ENCODE measurements at places on chromosomes 3 and 15.

DNA sequence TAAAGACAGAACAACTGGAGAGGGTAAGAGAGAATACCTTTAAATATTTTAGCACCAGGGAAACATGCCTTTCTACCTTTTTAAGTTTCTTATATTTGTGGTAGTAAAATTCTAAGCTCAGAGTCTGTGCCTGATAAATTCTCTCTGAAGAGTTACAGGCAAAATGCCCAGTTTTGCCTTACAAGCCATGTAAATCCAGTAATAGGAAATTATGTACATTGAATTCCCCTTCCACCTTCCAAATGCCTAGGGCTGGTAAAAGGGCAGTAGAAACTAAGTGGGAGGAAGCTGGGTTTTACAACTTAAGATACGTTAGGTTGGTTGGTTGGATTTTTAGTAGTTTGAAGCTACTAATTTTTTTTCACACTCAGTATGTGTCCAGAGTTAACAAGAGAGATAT is 43.1 kb upstream of the TP63 start:
- no peak for DNase-seq

DNA sequence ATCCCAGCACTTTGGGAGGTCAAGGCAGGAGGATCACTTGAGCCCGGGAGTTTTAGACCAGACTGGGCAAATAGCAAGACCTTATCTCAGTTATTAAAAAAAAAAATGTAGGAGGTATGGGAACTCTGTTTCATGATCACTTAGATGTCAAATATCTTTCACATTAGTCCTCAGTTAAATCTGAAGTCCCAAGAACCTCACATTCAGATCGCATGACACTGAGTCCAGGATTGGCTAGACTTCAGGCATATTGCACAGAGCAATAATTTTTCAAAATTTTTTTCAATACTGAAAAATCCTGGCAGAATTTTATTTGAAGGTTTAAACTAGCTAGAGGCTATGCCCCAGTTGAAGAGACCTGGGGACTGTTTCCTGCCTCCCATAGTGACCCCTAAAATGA is 56.3 kb upstream of the ZNF148 start:
- DNase-seq: no peak

GRCh38 chr3:59429198-59429597 is 379.4 kb upstream of the CFAP20DC start:
- no peak for DNase-seq

- DNase-seq: no peak
These were observed 82.6 kb downstream of the TGFBR2 start for GRCh38 chr3:30688776-30689641.

DNA sequence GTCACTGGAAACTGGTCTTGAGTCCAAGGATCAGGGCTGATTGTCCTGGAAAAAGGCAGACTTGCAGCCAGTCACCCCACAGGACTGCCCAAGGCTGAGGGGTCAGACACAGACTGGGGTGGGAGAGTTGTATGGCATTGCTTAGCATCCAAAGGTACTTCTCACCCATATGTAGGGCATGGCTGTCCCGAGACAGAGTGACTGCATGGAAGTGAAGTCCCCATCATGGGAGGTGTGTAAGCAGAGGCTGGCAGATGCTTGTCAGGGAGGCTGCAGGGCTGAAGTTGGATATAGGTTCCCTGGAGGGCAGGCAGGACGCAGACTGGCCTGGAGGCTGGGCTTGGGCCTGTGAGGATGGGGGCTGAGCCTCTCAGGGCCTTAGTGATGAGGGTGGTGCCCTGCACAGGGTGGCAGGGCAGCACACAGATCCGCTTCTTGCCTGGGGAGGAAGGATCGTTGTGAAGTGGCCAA is 31.1 kb downstream of the PSTPIP1 start:
- DNase-seq: no peak

- no peak for DNase-seq
These were observed 9.7 kb downstream of the NCBP2 start for GRCh38 chr3:196932600-196932999.

DNA sequence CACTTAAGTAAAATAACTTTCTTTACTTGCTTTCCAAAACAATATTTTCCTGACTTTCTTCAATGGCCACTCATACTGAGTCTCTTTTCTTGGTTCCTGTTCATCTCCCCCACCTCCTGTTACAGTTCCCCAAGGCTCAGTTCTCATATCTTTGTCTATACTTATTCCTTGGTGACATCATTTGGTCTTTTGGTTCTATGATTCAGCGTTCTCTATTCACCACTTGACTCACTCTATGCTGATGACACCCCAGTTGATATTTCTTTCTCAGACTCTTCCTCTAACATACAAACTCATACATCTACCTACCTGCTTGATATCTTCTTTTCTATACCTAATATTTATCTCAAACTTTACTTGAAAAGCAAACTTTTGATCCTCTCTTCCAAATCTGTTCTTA is 85.0 kb upstream of the P3H2 start:
- DNase-seq: no peak

DNA sequence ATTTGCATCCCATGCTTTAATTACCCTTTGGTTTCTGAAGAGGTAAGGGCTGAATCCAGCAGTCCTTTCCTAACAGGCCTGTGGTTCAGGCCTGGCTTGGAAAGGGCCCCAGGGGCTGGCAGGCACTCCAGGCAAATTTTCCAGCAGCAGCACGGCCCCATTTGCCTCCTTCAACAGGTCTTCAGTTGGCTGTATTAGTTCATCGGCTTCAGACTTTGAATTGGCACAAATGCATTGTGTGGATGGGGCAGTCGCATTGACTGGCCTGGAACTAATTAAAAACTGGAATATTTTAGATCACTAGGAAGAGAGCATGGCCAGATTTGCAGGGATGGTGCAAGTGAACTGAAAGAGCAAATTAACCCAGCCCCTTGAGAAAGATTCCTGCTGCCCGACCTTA is 207.8 kb upstream of the MCTP2 start:
- DNase-seq: no peak

GRCh38 chr3:33096093-33096868 is 665 bp downstream of the GLB1 start:
- peak; percentile 33 for DNase-seq

- DNase-seq: no peak
These were observed 125.0 kb downstream of the RAP2B start for GRCh38 chr3:153287017-153287416.

GRCh38 chr15:101439920-101440319 is 49.6 kb downstream of the PCSK6 start:
- DNase-seq: no peak

- DNase-seq: peak; percentile 37
These were observed 6.7 kb downstream of the RNU6-1 start for GRCh38 chr15:67832897-67833709.

DNA sequence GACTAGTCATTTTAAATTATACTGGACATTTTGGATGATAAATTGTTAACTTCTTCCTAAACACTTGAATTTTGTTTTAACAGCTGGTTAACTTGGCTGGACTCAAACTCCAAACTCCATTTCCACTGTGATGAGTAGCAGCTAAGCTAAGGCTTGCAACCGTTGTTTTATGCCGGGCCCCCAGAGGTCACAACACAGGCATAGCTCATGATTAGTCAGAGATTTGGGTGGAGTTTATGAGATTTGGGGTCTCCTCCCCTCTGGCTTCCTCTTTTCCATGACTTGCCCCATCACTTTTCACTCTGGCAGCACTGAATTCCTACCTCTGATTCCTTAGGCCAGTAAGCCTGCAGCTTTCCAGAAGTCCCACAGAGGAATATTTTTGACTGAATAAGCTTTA is 12.8 kb downstream of the THAP10 start:
- DNase-seq: no peak

DNA sequence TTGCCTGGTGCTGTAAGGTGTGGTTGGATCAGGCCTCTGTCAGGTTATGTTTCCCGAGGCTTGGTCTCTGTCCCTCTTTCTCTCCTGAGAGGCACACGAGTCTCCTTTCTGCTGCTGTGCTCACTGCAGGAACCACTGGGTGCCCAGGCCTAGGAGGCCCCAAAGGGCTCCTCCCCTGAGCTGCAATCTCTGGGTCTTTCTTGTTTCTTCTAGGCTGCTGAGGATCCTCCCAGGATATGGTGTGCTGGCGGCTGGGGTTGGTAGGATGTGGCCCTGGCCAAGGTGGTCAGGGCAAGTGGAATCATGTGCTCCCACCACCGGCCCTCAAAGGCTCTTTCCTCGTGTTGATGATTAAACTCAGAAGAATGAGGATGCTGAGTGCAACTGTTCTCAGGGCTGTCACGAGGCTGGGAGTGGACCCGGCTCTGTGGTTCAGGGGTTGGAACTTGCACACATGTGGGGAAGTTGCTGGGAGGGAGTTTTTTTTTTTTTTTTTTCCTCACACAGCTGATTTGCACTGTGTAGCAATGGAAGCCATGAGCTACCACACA is 43.6 kb upstream of the CTSH start:
- DNase-seq: no peak

- no peak for DNase-seq
These were observed 63.3 kb upstream of the C3orf80 start for GRCh38 chr3:160161921-160162320.

DNA sequence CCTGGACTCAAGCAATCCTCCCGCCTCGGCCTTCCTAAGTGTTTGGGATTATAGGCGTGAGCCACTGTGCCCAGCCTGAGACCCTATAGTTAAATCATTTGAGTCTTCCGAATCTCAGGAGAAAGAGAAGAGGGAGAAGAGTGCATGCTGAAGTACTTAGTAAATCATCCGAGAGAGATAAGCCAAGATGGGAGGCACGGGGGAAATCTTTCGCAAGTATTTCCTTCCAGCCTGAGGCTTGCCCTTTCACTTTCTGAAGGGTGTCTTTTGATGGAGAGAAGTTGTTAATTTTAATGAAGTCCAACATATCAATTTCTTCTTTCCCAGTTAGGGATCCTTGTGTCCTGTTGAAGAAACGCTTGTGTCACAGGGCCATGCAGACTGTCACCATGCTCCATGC is 97.1 kb upstream of the SLC6A6 start:
- no peak for DNase-seq

DNA sequence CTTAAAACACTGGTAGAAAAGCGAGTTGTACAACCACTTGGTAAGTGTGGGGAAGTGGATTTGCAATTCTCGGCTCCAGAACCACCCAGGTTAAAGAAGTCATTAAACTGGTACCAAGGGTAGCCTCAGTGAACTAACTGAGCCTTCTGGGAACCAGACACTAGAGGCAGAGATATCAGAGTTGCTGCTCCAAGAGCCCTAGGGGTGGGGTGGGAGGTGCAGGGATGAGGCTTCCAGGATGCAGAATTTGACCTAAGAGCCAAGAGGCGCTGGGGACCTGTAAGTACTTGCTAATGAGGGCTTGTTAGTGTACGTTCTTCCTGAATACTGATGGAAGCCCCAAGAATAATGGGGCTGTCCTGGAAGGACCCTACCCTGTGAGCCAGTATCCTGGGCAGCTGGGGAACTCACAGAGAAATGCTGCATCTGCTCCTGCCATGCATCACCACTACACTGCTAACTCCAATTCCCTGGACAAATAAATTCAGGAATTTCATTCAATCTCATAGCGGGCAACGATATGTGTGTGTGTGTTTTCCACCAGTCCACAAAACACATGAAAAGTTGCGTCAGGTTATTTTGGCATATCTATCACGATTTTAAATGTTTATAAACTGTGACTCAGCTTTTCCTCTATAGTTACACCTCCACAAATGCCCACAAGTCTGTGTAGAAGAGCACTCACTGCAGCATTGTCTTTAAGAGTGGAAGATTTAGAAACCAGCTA is 23.8 kb downstream of the STIMATE start:
- no peak for DNase-seq

DNA sequence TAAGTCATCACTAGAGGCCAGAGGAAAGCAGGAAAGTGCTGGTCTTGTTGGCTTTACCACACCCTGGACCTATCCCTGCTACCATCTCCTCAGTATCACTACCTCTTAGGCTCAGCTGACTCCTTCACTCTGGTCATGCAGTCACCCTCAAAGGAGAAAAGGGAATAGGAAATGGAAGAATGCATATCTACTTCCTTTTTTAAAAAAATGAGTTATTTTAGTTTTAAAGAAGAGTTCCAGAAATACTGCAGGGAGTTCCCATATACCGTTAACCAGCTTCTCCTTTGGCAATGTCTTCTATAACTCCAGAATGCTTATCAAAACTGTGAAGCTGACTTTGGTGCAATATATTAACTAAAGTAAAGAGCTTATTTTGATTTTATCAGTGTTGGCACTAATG is 688.6 kb downstream of the DIPK2A start:
- DNase-seq: no peak
